Activated naive CD4-positive, alpha-beta T cell treated with anti-CD3 and anti-CD28 coated beads, Interleukin-2, amount 50 U/mL, for 72 hours (primary cell): ENCODE measurements at places on chromosomes 11 and 22.

GRCh38 chr11:100890789-100891188, 203.7 kb downstream of the ARHGAP42 start:
- no peak for DNase-seq

GRCh38 chr22:43974028-43974545, 18.8 kb downstream of the SAMM50 start:
- no peak for DNase-seq

DNA sequence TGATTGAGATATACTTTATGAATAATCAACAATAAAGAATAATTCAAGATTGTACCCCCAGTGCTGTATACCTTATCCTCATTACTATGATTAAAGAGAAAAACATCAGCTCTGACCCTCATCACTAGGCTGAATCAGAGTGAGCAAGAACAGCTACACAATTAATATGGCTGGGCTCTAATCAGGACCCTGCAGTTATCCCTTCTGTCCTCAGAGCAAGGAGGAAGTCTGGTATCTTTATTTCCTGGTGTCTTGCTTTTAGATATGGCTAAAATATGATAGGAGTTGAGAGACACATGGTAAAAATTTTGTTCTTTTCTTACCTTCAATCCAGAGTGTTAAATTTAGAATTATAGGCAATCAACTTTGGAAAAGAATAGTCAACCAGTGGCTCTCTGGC, 28.6 kb upstream of the GAB2 start:
- DNase-seq = no peak

DNA sequence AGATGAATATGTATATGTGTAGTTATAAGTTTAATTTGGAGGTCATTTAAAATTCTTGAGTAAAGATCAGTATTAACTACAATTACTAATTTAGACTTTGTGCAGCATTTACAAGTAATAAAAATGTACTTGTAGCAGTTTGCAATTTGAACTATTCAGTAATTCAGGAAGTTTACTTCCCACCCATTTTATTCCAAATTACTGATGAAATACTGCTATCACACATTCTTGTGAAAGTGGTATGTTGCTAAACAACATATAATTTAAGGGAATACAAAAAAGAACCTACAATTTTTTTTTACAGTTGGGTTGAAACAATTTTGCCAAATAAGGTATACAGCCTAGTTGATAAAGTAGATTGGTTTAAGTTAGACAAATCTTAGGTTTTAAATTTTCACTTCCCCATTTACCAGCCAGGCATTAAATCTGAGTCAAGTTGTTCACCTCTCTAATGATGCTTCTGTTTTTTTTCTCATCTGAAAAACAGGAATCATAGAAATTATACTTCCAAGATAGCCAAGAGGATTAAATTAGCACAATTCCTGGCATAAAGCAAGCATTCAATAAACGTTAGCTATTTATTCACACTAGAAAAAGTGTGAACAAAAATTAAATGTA, 45.3 kb downstream of the ZBTB44 start:
- no peak for DNase-seq

GRCh38 chr11:10742460-10743208, 8.4 kb upstream of the CTR9 start:
- DNase-seq = no peak

DNA sequence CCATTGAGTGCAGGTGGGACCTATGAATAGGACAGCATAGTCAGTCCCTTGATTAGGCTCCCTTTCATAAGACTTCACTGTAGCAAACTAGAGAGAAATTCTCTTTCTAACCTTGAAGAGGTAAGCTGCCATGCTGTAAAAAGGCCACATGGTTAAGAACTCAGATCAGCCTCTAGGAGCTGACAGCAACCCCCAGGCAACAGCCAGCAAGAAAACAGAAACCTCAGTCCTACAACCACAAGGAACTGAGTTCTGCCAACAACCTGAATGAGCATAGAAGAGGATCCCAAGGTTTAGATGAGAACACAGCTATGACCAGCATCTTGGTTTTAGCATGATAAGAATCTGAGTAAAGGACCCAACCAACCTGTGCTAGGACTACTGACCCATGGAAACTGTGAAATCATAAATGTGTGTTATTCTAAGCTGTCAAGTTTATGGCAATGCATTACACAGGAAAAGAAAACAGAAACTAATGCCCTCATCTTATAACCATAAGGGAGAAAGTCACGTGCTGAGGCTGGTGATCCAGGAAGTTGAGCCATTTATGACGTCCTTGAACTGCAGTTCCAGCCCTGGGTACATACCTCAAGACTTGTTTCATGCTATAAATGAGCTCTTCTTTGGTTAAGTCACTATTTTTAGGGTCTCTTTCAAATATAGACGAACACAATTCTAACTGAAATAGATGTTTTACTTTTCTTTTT, 43.3 kb downstream of the RAB38 start:
- no peak for DNase-seq
